Ascending aorta (tissue), 2 donors: ENCODE measurements at places on chromosomes 12 and 14.

GRCh38 chr14:90060312-90060964, 1.4 kb upstream of the KCNK13 start:
- DNase-seq, result no peak

GRCh38 chr14:32230695-32231280, 27.7 kb upstream of the RNU6-8 start:
- DNase-seq, result no peak

- no peak for DNase-seq
Observed at GRCh38 chr12:43290836-43291235, 261.2 kb downstream of the ADAMTS20 start.

GRCh38 chr12:51955702-51956101, 4.2 kb downstream of the ACVR1B start:
- DNase-seq, result peak; percentile 52

DNA sequence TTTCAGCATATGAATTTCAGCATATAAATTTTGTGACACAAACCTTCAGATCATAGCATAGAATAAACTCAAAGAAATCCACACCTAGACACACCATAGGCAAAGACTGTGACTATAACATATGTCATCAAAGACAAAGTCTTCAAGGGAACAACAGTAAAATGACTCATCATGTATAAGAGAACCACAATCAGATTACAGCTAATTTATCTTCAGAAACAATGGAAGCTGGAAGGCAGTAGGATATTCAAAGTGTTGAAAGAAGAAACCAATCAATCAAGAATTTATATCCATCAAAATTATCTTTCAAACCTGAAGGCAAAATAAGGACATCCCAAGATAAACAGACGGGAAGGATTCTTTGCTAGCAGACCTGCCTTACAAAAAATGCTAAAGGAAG, 29.0 kb downstream of the DLK1 start:
- DNase-seq, result no peak

DNA sequence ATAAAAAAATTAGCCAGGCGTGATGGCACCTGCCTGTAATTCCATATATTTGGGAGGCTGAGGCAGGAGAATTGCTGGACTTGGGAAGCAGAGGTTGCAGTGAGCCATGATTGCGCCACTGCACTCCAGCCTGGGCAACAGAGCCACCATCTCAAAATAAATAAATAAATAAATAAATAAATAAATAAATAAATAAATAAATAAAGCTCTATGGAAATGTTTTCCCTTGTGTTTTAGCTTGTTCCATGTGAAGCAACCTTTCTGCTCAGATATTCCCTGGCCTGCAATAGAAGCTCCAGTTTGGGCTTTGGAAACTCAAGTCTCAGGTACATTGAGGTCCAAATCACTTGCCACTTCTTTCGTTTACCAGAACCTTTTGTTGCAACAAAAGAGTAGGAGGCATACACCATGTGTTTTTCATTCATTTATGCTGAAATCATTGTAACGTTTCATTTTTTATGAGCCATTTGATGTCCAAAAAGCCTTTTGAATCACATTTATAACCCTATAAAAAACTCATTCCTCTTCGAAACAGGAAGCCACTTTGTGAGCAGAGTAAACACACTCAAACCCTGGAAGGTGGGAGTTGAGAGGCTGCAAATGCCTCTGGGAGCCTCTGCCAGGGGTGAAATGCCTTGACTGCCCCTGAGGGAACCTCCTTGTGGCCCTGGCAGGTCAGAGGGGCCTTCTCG, 376.6 kb upstream of the TBX3 start:
- DNase-seq, result no peak

GRCh38 chr12:26629864-26630263, 203.1 kb downstream of the ITPR2 start:
- no peak for DNase-seq

GRCh38 chr12:87155621-87156020, 873.6 kb downstream of the C12orf50 start:
- DNase-seq, result no peak

- no peak for DNase-seq
Observed at GRCh38 chr12:98754095-98754494, 109.0 kb downstream of the APAF1 start.

DNA sequence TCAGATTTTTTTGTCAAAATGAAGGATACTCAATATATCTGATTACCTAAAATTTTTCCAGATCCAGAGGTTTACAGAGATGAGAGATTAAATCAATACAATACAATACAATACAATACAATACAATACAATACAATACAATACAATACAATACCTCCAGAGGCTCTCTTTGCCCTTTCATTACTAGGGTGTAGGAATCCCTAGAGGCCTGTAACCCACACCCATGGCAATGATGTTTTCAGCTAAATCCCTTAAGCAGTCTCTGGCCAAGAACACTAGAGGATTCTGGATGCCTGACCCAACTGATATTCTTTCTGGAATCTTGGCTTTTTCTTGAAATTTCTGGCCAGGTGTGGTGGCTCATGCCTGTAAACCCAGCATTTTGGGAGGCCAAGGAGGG, 23.7 kb upstream of the AEBP2 start:
- no peak for DNase-seq

DNA sequence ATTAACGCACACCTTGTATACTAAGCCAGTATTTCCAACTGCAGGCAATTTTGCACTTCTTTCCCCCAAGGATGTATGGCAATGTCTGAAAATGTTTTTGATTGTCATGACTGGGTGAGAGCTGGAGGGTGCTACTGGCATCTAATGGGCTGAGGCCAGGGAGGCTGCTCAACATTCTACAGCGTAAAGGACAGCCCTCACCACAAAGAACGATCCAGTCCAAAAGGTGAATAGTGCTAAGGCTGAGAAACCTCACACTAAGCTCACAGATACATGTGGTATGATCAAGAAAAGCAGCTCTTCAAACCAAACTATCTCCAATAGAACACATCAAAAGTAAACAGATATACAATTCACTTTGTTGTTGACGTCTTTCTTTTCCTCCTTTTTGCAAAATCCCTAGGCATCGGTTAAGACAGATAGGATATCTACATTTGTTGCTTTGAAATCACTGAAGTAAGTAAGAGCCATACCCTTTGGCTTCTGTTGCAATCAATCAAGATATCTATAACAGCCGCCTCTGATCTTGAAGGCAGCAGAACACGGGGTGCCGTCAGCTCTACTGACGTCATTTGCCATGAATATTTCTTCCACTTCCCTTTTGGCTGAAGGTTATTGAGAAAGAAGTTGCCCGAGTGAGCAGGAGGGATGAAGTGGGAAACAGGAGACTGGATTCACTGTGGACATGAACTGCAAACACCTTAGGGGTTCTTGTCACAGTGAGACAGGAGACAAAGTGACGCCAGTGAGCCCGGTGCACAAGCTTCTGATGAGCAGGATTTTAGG, 218.3 kb downstream of the FOXN3 start:
- no peak for DNase-seq

GRCh38 chr12:95998611-95999286, 2.6 kb upstream of the HAL start:
- no peak for DNase-seq
